Caco-2 (cell line): ENCODE measurements at places on chromosomes 6 and 20. TPM values are rescaled to one million over a fixed set of nuclear protein-coding genes. Genes with fewer than 3 reads are reported as not detected.

- no peak for DNase-seq
Observed at GRCh38 chr6:87661016-87661415, 41.0 kb downstream of the AKIRIN2 start.

- DNase-seq: no peak
Observed at GRCh38 chr6:123014835-123015234, 18.8 kb downstream of the CLVS2 start.

- no peak for DNase-seq
Observed at GRCh38 chr20:5357946-5358345, 41.2 kb upstream of the PROKR2 start.

DNA sequence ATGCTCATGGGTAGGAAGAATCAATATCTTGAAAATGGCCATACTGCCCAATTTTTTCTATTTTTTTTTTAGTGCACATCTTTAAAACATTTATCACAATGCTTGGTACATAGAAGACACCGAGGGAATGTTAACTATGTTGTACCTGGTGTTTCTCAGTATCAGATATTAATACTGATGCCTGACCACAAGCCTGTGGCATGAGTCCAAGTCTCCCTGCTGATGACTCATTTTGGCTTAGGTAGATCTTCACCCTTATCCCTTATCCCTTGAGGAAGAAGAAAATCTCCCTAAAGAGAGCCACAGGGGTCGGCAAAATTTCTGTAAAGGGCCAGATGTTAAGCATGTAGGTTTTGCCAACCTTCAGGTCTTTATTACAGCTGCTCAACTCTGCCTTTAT, 14.5 kb downstream of the CD109 start:
- no peak for DNase-seq

DNA sequence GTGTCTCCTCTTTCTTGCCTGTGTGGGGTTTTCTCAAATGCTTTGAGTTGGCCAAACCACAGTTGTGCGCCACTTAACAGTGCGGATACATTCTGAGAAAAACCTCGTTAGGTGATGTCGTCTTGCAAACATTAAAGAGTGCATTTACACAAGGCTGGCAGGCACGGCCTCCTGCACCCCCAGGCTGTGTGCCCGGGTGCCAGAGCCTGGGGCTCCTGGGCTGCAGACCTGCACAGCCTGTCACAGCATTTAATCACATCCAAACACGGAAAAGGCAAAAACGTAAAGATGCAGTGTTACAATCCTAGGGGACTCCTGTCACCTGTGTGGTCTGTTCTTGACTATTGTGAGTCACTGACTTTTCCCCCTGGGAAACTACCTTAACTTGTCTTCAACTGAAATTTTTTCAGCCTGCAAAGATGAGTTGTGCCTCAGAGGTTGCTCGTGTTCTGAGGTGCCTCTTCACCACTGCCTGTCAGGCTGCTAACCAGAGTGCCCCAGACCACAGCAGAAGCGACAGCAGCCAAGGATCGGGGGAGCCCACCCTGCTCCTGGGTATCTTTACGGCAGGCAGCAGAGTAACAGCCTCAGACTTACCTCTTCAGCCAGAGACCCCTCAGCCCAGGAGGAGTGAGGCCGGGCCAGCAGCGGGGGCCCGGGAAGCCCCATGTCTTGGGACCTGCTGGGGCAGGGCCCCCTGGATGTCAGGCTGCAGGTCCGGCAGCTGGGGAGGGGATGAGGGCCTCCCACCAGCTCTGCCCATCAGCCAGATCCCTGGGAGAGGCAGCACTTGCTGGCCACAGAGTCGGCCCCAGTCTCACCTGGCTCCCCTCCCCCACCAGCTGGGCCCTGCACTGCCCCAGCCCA, 683 bp upstream of the C20orf204 start:
- no peak for DNase-seq

GRCh38 chr6:77038807-77039206, 424.5 kb downstream of the HTR1B start:
- no peak for DNase-seq

- DNase-seq: no peak
Observed at GRCh38 chr6:51266604-51267003, 447.9 kb downstream of the TFAP2B start.

DNA sequence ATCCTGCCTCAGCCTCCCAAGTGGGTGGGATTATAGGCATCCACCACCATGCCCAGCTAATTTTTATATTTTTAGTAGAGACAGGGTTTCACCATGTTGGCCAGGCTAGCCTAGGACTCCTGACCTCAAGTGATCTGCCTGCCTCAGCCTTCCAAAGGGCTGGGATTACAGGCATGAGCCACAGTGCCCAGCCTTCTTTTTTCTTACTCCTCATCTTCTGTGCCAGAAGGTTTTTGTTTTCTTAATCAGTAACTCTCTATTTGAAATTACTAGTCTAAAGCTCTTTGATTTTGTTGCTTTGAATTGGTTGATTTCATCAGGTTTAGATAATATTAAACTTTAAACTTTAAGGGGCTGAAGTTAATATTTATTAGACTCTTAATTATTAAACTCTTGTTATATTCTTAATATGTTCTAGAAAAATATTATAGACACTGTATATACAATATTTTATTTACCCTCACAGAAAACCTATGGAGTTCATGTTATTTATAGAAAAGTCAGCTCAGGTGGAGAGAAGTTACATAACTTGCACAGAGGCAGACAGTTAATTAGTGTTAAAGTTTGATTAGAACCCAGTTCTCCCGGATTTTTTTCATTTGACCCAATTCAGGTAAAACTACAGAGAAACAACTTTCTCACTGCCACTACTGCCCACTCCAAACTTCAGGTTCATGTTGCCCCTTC, 177.4 kb upstream of the SGK1 start:
- DNase-seq: no peak

DNA sequence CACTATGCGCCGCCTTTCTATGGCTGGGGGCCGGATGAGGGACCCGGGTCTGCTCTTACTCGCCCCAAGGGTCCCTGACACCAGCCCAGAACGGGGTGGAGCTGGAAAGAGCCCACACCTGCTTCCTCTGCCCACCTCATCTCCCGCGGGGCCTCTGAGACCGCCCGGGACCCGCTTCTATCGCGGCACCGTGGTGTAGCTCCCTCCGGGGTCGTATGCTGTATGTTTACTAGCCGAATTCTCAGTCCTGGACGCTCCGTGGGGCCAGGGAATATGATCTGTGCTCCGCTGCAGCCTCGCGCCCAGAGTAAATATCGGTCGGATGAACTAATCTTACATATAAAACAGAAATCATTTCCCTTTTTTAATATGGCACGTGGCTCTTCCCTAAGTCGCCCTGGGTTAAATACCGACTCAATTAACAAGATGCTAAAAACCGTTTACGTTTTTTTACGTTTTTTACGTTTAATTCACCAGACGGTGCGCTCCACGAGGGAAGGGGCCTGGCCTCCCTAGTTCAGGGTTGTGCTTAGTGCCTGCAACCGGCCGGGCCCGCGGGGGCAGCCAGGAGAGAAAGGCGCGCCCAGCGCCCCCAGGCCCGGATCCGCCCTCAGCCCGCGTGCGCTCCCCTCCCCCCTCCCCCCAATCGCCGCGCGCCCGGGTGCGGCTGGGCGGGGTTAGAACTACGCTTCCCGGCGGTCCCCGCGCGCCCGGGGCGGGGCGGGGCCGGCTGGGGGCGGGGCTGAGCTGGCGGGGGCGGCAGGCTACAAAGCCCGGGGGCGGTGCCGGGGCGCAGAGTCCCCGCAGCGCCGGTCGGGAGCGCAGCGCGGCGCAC, at the start of gene RBM38:
Gene RBM38, plus strand, starts transcription at position 793 of the 835 bp plus-strand sequence. CDS start 186 bp downstream, outside the sequence.
- peak; percentile 93 for DNase-seq

DNA sequence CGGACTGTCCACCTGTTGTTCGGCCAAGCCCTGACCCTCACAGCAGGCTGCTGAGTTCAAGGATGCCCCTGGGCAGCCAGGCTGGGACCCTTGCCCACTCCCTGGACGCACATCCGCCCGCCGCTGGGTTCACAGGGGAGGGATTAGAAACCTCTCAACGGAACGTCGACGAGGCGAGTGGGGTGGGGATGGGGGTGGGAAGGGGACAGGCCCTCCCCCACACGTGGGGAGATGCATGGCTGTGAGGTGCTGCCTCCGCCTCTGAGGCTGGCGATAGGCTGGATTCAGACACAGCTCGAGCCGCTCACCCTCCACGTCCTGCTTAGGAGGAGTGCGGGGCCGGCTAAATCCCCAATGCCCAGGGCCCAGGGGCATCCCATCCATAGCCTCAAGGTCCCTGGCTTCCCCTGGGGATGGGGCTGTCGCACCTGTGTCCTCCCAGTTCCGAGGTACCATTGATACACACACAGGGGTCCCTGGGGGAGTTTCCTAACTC, 90.6 kb upstream of the BHLHE23 start:
- DNase-seq: no peak

GRCh38 chr6:170470734-170471133, 82.4 kb downstream of the PSMB1 start:
- DNase-seq: no peak

DNA sequence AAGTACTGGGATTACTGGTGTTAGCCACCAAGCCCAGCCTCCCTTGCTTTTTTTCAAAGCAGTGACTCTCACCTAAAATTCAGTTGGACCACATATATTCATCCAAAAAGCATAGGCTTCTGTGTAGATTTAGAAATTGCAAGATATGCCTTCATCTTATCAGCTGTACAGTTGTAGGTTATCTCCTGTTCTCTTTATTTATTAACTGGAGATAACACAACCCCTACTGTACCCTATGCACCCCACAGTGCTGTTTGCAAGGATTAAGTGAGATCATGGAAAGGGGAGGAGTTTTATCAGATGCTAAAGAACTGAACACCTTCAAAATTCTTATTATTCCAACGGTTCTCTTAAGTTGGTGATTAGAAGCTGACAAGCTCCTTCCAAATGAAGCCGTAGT, 164.4 kb upstream of the JARID2 start:
- DNase-seq: peak; percentile 46

DNA sequence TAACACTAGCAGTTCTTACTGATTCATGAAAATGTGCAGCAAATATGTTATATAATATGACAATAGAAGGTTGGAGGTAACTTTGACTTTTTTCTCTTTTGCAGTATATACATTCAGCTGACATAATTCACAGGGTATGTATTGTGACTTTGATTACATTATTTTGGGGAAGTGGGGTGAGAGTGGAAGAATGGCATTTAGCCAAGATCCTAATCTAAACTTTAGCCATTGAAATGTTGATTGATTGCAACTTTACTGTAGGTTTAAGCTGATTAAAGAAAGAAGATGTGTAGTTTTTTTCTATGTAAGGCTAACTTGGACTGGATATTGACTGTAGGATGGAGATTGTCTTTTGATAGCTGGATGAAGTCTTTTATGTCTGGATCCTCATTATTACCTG, 46.0 kb downstream of the MAPK14 start:
- no peak for DNase-seq

- DNase-seq: no peak
Observed at GRCh38 chr20:4193069-4193452, 177.7 kb upstream of the RNF24 start.

DNA sequence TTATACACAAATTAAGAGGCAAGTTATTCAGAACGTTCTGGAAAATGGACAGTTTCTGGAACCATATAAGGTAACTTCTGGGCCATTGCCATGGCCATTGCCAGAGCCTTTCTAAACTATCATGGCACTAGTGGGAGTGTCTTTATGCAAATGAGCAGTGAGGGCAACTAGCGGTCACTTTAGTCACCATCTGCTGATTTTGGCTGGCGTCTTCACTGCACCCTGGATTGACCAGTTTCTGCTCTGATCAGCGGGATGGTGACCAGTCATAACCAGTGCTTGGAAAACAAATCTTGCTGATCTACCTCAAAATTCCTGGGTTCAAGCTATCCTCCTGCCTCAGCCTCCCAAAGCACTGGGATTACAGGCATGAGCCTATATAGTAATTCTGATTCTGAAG, 7.3 kb upstream of the SNTA1 start:
- DNase-seq: no peak

- DNase-seq: no peak
Observed at GRCh38 chr6:743320-744096, 50.6 kb upstream of the EXOC2 start.

- DNase-seq: peak; percentile 26
Observed at GRCh38 chr20:43969028-43969447, 54.4 kb downstream of the TOX2 start.

GRCh38 chr6:163707387-163708355, 293.2 kb downstream of the QKI start:
- no peak for DNase-seq

DNA sequence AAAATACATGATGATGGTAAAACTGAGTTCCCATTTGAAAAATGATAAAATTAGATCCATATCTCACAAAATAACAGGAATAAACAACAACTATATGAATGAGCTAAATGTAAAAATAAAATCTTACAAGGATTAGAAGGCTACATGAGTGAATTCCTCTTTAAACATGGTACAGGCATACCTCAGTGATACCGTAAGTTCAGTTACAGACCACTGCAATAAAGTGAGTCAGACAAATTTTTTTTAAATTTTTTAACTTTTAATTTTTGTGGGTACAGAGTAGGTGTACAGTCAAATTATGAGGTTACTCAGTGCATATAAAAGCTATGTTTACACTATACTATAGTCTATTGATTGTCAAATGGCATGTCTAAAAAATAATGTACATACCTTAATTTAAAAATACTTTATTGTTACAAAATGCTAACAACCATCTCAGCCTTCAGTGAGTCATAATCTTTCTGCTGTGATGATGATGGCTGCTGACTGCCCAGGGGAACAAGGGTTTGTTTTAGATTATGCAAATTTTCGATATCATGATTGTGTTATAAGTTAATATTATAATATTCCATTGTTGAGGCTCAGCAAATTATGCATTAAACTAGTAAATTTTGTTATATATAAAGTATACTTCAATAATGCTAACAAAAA, 222.8 kb upstream of the RUNX2 start:
- DNase-seq: no peak

DNA sequence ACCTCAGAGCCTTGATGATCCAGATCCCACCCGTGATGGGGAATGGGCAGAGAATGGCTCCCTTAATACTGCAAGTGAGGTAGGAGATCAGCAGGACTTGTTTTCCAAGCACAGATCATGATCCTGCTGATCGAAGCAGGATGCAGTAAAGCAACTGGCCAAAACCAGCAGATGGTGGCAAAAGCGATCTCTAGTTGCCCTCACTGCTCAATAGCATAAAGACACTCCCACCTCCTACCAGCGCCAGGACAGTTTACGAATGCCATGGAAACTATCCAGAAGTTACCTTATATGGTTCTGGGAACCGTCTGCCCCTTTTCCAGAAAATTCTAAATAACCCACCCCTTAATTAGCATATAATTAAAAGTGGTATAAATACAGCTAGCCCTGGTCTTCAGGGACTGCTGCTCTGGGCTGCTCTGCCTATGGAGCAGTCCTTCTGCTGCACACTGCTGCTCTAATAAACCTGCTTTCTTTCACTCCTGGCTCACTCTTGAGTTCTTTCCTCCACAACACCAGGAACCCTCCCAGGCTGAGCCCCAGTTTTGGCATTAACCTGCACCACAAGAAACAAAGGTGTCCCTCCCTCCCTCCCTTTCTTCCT, 415.8 kb downstream of the PREX1 start:
- DNase-seq: no peak

Gene PET117
- 30.2 and 30.9 TPM in 2 replicates for total RNA-seq

Gene TBXT
- not detected in 2 replicates for total RNA-seq

Gene SLC44A4
- total RNA-seq: 0.57 TPM in 1 of 2 replicates, not detected in the other

Gene ANKRD66
- not detected in 2 replicates for total RNA-seq

Gene MYH7B
- total RNA-seq: 1.9 and 2.5 TPM in 2 replicates

Gene RIN2
- total RNA-seq: 35.2 and 36.7 TPM in 2 replicates

Gene CST8
- not detected in 2 replicates for total RNA-seq

Gene C6orf15
- total RNA-seq: not detected in 2 replicates

Gene IPCEF1
- total RNA-seq: 1.4 and 1.9 TPM in 2 replicates

Gene TRIM10
- 0.95 and 1.4 TPM in 2 replicates for total RNA-seq
